ENCODE measurements at places on chromosomes 7 and 10.

DNA sequence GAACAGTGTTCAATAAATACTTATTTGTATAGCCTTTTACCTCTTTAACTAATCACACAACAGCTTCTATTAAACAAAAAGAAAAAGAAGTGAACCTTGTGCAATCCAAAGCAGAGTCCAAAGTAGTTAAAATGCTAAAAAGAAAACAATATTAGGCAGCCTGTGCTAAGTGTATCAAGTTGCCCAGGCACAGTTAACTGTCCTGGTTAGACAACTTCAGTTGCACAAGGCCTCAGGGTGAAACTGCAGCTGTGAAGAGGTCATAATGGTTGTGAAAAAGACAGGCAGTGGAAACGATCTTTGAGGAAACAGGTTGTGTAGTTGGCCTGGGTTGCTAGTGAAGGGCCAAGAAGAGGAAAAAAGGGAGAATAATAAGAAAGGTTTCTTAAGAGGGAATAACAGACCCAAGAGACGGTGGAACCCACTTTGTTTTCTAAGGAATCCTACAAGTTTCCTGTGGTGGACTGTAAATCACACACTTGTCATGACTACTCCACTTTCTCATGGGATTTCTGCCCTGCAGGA, 6.0 kb upstream of the CROT start:
- DNase-seq: no peak

- DNase-seq: no peak
These were observed 6.3 kb downstream of the POLD2 start for GRCh38 chr7:44116789-44117666.

DNA sequence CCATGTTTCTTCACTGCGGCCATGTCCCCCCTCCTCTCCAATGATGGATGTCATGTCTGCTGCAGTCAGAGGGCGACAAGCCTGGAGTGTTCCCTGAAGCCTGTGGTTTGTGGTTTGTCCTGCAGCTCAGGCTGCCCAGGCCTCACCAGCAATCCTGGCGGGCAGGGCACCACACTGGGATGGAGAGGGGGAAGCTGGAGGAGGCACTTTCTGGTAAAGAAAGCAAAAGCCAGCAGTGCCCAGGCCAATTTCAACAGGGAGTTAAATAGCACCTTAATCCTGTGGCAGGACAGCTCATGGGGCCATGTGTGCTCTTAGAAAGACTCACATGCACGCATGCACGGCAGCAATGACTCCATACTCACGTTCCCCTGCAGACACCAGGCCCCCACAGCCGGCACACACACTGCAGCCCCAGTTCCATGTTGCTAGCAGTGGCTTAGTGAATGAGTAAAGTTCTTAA, 158.3 kb downstream of the EGFR start:
- no peak for DNase-seq

DNA sequence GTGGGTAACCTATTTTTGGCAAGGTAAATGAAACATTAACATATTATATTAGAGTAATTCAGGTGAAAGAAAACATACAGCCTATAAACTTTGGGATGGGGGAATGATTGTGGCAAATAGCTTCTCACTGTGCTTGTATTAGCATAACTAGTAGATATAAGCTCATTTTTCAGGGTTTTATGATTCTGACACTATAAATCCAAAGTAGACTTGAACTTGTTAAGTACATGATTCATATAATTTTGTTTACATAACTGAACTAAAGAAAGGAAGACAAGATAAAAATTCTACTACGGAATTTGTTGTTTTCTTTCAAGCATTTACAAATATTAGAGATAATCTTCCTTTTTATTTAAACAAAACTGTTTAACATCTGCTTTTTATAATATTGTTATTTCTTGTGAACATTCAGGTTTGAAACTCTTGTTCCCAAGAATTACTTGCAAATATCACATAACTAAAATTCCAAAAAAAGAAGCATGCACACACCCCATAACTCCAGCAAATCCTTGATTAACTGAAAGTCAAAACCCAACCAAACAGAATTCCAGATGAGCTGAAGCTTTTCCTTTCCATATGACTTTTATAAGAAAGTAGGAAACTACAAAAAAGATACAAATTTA, 142.3 kb downstream of the JAZF1 start:
- DNase-seq: no peak

DNA sequence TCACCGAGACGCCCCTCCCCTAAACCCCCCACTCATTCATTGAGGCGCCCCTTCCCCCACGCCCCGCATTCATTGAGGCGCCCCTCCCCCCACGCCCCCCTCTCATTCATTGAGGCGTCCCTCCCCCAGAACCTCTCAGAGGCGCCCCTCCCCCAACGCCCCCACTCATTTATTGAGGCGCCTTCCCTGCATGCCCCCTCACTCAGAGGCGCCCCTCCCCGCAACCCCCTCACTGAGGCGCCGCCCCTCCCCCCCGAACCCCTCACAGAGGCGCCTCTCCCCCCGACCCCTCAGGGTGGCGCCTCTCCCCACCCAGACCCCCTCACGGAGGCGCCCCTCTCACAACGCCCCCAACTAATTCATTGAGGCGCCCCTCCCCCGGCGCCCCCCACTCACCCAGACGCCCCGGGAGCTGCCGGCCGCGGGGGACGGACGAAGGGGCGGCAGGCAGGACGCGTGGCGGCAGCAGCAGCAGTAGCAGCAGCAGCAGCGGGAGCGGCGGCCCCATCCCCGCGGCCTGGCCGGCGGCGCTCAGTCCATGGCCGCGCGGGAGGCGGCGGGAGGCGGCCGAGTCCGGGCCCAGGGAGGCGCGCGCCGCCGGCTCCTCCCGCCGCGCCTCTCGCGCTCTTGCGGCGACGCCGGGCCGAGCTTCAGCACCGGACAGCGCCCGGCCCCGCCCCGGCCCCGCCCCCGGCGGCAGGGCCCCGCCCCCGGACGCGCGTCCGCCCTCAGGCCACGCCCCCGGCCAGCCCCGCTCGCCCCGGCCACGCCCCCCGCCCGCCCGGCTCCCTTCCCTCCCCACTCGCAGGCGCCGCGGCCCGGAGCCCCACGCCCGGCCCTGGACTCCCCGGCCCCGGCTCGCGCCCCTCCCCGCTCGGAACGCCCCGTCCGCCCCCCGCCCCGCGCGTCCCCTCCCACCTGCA, at the start of gene PTPRN2:
Gene PTPRN2, minus strand, starts transcription at position 662 of the 923 bp plus-strand sequence.
- DNase-seq: peak; percentile 79

GRCh38 chr10:122864901-122865300, 14.5 kb downstream of the FAM24B start:
- DNase-seq: no peak

DNA sequence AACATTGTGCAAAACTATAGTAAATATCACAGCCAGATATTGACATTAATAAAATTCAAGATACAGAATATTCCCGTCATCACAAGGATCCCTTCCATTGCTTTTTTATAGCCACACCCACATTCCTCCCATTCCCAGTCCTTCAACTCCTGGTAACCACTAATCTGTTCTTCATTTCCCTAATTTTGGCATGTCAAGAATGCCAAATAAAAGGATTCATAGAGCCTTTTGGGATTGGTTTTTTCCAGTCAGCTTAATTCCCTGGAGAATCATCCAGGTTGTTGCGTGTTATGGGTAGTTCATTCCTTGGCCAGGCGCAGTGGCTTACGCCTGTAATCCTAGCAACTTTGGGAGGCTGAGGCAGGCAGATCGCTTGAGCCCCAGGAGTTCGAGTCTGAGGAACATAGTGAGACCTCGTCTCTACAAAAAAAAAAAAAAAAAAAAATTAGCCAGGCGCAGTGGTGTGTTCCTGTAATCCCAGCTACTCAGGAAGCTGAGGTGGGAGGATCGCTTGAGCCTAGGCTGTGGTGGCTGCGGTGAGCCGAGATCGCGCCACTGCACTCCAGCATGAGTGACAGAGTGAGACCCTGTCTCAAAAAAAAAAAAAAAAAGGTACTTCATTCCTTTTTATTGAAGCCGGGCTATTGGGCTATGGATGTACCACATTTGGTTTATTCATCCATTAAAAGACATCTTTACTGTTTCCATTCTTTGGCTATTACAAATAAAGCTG, 2.7 kb downstream of the OGDH start:
- DNase-seq: no peak

Data from activated T-cell treated with anti-CD3 and anti-CD28 coated beads, Interleukin-2, amount 50 U/mL, for 24 hours (primary cell).